ENCODE measurements at places on chromosomes 7 and 10.

DNA sequence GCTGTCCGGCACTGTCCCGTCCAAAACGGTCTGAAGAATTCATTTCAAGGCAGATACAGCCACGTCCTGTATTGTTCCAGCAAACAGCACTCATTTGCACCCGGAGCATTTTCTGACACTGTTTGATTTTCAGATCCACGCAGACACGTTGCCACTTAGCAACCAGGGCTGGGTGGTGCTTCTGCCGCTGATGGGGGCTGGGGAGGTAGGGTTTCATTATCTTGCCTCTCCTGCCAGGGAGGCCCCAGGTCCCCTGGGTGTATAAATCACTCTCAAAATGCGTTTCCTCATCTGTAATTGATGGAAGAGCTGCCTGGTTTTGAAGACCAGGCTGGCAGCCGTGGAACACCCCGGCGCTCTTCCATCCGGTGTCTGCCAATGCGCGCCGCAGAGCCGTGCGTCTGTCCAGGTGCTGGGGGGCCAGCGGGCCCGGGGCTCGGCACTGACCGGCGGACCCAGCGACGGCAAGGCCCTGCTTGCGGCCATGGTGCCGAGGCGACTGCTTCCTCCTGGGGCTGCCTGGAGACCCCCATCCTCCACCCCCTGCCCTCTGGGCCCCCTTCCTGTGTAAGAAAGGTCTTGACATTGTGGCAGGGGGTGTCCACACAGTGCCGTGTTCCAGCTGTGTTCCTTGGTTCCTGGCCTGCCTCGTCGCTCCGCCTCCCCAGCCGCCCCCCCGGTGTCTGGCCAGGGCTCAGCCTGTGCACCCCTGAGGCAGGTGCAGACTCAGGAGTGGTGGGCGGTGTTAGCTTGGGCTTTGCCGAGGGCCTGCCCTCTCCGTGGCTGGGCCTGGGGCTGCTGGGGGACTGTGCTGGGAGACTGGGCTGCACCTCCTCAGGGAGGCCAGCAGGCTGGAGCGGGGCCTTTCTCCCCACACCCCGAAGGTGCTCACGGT is 16.6 kb downstream of the ADGRA1 start:
- no peak for DNase-seq

- DNase-seq, result no peak
Observed at GRCh38 chr7:94111009-94111408, 106.9 kb upstream of the BET1 start.

- no peak for DNase-seq
Observed at GRCh38 chr7:35781767-35782515, 18.9 kb upstream of the SEPTIN7 start.

DNA sequence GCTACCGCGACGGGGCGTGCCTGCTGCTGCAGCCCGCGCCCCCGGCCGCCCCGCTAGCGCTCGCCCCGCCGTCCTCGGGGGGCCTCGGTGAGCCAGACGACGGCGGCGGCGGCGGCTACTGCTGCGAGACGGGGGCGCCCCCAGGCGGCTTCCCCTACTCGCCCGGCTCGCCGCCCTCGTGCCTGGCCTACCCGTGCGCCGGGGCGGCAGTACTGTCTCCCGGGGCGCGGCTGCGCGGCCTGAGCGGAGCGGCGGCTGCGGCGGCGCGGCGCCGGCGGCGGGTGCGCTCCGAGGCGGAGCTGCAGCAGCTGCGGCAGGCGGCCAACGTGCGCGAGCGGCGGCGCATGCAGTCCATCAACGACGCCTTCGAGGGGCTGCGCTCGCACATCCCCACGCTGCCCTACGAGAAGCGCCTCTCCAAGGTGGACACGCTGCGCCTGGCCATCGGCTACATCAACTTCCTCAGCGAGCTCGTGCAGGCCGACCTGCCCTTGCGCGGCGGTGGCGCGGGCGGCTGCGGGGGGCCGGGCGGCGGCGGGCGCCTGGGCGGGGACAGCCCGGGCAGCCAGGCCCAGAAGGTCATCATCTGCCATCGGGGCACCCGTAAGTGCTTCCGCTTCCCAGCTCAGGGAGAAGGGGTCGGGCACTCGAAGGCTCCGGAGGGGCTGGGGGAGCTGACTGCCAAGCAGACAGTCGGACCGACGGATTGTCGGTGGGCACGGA is 761 bp downstream of the PTF1A start:
- no peak for DNase-seq

- no peak for DNase-seq
Observed at GRCh38 chr7:35619863-35620262, 75.1 kb downstream of the HERPUD2 start.

- no peak for DNase-seq
Observed at GRCh38 chr10:6530966-6531365, 49.1 kb downstream of the PRKCQ start.

DNA sequence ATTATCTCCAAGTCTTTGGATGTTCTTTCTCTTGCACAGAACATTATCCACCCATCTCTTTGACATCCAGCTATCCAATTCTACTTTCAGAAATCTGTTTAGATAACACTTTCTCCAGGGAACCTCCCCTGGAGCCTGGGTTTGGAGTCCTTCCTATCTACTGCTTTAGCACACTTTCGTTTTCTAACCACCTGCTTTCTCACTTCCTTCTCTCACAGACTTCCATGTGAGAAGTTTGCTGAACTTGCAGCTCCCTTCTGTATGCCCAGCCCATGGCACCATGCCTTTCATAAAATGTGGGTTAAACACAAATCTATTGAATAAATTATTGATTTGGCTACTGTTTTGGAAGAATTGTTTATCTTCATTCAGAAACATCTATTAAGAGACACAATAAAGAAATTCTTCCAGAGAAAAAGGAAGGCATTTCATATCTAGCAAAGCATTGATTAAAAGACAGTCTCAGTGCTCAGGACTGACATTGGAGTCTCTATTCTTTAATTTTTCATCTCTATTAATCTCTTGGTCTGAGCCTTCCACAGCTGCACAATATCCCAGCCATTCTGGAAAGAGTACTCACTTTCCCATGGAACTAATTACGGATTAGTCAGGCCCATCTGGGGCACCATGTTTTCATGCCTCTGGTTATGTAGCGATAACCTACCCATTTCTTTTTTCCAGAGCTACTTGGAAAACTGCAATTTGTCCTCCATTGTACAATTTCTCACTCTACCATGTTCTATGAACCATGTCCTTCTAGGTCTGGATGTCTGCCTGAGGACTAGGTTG is 1077.3 kb downstream of the SORCS3 start:
- no peak for DNase-seq

DNA sequence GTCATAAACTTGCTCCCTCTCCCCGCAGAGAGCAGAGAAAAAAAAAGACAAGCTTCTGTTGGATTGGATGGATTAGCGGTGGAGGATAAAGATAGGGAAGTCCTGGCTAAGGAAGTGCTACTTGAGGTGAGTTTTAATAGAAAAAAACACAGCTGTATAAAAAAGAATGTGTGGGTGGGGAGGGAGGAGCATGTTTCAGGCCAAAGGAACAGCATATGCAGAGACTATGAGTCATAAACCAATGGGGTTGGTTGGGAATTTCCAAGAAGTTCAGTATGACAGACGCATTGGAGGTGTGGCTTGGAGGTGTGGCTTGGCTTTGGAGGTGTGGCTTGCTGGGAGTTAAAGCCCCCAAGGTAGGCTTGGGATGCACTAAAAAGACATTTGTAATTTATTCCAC is 103.0 kb upstream of the LSM8 start:
- DNase-seq, result no peak

DNA sequence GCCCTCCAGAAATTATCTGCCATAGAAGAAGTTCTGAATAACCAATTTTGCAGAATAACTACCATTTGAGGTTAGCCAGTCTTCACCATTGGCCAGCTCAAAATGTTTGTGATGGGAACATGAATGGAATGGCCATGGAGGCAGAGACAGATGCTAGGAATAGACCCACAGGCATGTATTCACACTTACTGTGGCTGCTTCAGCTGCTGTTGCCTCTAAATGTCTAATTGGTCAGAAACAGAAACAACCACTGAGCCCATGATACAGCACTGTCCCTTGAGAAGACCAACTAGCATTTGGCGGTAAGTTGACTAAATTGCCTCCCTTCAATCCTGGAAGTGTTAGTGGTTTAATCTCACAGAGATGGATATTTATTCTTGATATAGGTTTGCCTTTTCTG is 38.6 kb upstream of the TAS2R16 start:
- no peak for DNase-seq

- DNase-seq, result no peak
Observed at GRCh38 chr10:17905491-17905890, 46.2 kb upstream of the SLC39A12 start.

DNA sequence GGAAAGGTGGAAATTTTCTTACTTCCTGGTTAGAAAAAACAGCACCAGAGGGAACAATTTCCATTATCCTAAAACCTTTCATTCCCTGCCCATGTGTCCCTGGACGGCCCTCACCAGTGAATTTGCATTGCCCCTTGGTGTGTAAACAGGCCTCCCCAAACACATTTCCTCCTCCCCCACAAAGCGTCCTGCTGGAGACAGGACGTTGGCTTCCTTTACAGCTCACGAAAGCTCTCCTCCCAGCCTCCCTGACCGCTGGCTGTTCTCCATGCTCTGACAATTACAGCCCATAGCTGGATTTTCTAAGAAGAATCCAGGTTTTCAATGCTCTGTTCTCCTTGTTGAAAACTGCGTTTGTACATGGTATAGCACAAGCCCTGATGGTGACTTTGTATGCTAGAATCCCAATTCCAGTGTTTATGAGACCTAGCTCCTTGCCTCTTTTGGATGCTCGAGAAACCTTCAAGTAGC is 724.2 kb upstream of the CELF2 start:
- no peak for DNase-seq

DNA sequence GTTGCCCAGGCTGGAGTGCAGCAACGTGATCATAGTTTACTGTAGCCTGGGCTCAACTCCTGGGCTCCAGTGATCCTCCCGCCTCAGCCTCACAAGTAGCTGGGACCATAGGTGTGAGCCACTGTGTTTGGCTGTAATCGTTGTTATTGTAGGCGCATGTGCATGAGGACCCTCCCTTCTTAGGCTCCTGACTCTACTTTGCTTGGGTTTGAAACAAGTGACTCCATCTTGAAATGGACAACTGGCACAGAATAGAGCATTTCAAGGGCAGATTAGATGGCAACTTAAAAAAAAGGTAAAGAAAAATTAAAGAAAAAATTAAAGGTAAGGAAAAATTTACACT is 15.4 kb upstream of the GIMAP8 start:
- DNase-seq, result no peak

DNA sequence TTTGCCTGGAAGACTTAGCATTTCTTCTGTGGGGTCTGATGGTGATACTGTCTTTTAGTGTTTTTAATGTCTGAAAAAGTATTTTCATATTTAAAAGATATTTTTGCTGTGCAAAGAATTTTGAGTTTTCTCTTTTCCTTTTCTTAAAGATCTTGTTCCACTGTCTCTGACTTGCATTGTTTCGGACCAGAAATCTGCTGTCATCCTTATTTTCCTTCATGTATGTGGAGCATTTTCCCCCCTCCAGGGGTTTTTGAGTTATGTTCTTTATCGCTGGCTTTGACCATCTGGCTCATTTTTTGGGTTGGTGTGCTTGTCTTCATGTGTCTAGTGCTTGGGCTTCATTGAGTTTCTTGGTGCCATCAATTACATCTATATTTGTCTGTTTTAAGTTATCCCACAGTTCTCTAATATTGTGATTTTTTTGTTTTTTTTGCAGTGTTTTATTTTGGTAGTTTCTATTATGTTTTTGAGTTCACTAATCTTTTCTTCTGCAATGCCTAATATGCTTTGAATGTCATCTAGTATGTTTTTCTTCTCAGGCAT is 119.9 kb downstream of the MGMT start:
- no peak for DNase-seq

GRCh38 chr10:128024426-128024825 is 101.8 kb downstream of the MKI67 start:
- no peak for DNase-seq

DNA sequence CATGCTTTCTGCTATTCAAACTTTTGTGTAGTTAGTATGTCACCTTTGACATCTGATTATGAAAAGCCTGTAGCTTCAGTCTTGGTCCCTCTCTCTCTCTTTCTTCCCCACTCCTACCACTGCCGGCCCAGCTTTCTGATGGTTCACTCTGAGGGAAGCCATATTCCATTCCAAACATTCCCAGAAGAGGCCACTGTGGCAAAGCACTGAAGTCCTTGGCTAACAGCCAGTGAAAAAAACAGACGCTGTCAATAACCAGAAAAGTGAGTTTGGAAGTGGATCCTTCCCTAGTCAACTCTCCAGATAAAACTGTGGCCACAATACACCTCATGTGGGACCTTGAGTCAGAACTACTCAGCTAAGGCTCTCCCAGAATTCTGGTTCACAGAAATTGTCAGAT is 950.7 kb upstream of the PHF14 start:
- no peak for DNase-seq

- no peak for DNase-seq
Observed at GRCh38 chr10:110013630-110014293, 6.0 kb downstream of the ADD3 start.

- DNase-seq, result no peak
Observed at GRCh38 chr7:142566271-142566670, 183.0 kb upstream of the PRSS1 start.

DNA sequence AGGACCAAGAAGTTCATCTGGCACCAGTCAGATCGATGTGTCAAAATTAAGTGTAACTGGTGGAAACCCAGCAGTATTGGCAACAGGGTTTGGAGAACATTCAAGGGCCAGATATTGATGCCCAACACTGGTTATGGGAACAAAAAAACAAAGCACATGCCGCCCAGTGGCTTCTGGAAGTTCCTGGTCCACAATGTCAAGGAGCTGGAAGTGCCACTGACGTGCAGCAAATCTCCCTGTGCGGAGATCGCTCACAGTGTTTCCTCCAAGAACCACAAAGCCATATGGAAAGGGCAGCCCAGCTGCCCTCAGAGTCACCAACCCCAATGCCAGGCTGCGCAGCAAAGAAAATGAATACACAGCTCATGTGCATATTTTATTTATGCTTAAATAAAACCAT is 10.1 kb upstream of the C7orf33 start:
- DNase-seq, result no peak

DNA sequence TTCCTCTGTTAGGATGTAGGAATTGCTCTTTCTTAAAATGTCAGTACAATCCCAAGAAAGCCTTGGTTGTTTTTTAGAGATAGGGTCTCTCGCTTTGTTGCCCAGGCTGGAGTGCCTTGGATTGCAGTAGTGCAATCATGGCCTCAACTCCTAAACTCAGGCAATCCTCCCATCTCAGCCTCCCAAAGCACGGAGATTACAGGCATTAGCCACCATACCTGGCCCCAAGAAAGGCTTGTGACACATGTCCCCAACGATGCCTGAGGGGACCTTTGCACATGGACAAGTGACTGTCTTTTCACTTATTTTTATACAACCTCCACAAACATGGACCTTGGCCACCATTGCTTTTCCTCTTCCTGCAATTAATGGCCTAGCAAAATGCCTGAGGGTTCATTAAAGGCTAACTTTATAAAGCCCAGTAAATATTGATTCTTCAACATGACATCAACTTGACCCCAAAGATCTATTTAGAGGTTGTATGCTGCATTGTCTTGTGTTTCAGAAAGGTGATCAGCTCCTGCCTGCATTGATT is 10.0 kb upstream of the SPOCK2 start:
- DNase-seq, result no peak
